ENCODE measurements at places on chromosomes 1 and 21.

- no peak for DNase-seq
These were observed 56.3 kb downstream of the POU2F1 start for GRCh38 chr1:167276969-167277368.

DNA sequence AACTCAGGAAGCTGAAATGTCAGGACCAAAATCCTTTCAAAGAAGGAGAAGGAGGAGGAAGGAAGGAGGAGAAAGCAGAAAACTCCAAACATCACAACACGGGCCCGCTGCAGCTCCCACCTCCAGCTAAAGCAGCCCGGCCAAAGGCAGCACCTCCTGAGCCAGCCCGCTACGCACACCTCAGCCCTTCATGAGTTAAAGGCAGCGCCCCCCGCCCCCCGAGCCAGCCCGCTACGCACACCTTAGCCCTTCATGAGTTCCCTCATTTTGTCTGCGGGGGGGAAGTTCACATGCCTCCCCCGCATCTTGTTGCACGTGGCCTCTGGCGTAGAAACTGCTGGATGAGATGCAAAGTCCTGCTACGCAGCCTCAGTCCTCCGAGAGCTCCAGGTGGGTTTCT lies 90.7 kb upstream of the ARHGEF16 start:
- no peak for DNase-seq

- peak; percentile 14 for DNase-seq
These were observed 722 bp downstream of the LZIC start for GRCh38 chr1:9942399-9942938.

- no peak for DNase-seq
These were observed 13.8 kb downstream of the PSEN2 start for GRCh38 chr1:226884116-226884625.

- no peak for DNase-seq
These were observed 167.3 kb upstream of the C8B start for GRCh38 chr1:57132993-57133622.

- DNase-seq = no peak
These were observed 94.4 kb upstream of the COL6A1 start for GRCh38 chr21:45887120-45887611.

DNA sequence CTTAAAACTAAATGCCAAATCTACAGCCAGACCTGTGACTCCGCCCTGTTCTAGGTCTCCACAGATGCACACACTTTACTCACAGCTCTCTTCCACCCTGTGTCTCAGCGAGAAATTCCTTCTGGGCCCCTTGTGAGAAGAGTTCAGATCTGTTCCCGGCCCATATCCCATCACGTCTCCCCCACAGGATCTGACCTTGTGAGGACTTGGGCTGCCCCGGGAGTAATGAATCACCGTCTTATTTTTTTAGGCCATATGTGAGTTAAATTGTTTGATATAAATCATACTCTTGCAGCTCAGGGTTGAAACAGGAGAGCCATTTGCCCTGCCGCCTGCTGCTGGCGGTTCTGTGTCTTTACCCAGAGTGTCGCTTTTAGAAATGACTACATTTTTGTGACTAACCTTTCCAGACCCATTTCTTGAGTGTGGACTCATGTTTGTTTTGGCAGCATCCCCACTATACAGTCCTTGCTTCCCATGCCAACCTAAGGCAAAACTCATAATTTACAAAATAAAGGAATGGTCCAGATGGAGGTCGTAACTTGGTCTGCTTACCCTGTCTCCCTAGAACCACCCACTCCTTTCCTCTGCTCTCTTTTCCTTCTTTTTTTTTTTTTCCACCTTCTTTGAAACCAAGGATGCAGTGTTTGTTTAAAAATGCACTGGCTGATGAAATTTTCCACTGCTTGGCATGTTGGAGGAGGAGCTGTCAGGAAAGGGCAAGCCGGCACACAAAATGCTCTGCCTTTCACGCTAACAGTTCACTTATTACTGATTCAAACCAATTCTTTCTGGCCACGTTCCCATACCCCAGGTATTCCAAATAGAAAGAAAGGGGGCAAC lies 98.0 kb upstream of the C1orf105 start:
- DNase-seq = peak; percentile 62

GRCh38 chr1:61839679-61840078 lies 97.4 kb downstream of the PATJ start:
- peak; percentile 9 for DNase-seq

DNA sequence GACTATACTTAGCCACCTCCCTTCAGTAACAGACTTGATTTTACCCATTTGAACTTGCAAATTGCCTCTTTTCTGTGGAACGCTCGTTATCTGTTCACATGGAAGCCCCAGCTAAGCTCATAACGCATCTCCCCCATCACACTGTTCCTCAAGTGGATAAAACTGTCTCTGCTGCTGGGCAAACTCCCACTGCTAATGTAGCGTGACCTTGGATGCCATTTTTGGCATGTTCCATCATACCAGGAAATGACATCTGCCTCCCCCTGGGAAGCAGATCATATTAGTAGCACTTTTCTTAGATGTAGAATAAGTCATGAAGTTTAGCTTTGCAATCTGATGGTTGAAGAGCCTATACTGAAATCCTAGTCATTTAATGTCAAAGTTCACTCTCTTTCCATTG lies 528.7 kb upstream of the PLXNA2 start:
- no peak for DNase-seq

DNA sequence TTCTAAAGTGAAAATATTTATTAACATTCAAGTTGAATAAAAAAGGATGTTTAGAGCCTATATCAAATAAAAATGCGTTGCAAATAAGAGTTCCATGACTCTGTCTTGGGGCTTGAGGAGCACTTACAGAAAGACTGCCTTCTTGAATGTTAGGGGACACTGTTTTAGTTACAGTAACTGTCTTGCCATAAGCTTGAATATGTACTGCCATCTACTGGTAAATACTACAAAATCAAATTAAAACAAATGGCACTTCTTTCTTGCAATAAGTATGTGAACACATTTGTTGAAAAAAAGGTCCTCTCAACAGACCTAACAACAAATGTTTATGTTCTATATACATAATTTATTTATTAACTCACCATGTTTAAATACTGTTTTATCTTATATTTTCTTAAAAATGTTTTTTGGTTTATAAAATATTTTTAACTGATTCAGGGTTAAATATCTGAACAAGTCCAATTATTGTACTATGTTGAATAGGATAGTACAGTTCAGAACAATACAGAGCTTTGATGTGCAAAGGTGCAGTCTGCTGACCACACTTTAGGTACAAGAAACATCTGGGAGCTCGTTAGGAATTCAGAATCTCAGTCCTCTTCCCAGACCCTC lies 199.5 kb downstream of the LRRIQ3 start:
- DNase-seq = peak; percentile 7

Data from kidney epithelial cell (primary cell).